ENCODE measurements at places on chromosomes 2 and 18.

DNA sequence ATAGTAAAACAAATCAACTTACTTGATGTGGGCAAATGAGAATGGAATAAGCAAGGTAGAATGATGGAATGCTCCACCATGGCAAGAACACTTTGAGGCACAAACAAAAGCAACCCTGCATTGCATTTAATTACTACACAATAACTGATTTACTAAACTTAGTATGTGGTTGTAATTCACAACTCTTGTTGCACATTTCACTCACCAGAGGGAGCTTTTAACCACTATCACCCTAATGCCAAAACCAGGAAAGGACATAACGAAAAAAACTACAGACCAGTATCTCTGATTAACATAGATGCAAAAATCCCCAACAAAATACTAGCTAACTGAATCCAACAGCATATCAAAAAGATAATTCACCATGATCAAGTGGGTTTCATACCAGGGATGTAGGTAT lies 659.8 kb downstream of the CPS1 start:
- no peak for DNase-seq

DNA sequence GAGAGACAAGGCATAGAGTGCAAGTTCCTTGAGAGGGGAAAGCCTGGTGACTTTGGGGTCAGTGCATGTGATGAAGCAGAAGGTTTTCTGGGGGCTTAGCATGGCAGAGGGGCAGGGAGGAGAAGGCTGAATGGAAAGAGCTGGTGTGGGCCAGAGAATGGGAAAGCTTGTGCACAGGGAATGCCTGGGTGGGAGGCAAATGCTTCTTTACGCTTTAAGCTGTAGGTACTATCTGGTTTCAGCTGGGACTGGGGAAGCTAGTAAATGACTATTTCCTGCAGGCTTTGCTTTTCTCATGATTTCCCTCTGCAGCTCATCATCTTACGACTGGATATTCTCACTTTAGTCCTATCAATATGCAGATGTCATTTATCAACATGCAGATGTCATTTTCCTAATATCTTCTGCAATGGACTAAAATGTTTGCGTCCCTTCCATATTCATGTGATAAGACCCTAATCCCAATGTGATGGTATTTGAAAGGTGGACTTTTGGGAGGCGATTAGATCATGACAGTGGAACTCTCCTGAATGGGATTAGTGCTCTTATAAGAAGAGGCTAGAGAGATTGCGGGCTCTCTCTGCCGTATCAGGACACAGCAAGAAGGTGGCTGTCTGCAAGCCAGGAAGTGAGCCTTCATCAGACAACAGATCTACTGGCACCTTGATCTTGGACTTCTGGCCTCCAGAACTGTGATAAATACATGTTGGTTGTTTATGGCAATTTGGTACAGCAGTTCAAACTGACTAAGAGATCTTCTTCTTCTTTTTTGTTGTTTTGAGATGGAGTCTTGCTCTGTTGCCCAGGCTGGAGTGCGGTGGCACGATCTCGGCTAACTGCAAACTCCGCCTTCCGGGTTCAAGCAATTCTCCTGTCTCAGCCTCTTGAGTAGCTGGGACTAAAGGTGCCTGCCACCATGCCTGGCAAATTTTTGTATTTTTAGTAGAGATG lies 50.1 kb downstream of the MYCN start:
- no peak for DNase-seq

GRCh38 chr2:140842110-140842509 lies 1288.7 kb downstream of the LRP1B start:
- DNase-seq = no peak

GRCh38 chr2:39620067-39620466 lies 45.6 kb upstream of the TMEM178A start:
- no peak for DNase-seq

DNA sequence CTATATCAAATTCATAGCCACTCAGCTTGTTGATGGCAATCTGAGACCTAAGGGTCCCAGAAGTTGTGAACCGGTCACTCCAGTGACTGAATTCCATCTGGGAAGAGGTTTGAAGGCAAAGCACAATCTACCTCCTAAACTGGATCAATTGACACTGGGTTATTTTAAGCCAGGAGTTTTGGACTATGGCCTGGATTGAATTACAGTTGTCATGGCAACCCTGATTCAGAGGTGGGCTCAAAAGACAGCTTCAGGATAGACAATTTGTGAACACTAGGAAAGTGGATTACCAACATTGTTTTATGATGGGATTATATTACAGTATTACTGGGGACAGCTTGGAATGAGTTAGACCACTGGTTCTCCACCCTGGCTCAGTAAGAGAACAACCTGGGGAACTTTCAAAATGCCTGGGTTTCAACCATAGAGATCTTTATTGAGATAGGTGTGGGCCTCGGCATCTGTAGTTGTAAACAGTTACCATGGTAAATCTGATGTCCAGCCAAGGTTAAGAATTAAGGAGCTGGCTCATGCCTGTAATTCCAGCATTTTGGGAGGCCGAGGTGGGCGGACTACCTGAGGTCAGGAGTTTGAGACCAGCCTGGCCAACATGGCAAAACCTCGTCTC lies 58.8 kb downstream of the MFSD6 start:
- no peak for DNase-seq

DNA sequence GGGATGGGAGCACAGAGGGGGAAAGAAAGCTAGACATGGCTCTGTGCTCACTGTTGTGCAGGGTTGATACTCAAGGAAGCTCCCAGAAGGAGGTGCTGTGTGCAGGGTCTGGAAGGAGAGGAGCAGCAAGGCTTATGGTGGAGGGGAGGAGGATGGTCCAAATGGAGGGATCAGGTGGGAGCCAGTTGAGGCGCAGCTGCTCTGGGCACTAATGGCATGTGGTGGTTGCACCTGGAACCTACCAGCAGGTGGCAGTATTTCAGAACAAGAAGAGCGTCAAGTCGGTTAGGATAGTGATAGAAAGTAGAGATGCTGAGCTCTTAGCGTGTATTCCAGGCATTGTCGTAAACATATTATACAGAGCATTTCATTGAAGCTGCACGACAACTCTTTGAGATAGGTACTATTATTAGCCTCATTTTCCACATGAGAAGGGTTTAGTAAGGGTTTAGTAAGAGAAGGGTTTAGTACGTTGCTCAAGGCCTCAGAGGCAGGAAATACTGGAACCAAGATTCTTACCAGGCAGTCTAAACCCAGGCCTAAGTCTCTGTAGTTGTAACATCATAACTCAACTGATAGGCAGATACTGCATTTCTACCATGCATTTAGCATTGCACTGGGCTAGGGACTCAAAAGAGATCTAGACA lies 223.7 kb downstream of the CYP26B1 start:
- DNase-seq = no peak

GRCh38 chr2:68936889-68937288 lies 15.8 kb downstream of the GKN2 start:
- DNase-seq = no peak

All from activated T-helper 1 cell treated with Interleukin-2 at 50 U/mL for 16 hours (primary cell).